ENCODE measurements at places on chromosomes 5 and 9.

DNA sequence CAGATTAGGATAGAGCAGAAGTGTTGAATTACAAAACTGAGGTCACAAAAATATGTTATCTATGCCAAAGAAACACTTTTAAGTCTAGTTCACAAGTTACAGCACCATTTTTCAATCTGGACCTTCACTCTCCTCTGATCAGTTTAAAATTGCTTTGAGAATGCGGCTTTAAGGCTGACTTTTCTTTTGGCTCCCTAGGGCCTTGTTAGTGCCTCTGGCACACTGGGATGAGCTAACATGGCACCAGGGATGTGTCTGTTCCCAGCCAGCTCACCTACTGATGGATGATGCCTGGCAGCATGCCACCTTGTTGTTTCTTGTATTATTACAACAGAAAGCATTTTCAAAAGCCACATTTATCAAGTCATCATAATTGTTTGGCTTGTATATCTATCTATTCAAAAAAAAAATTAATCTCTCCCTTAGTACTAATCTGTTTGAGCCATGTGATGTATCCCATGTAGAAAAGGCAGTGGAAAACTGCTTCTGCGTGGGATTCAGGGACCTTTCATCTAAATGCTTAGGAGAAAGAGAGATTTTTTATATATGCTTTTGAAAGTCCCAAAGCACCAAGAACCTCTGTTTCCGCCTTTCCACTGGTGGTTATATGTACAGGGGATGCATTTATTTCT is 46.6 kb downstream of the ADAMTSL1 start:
- DNase-seq = peak; percentile 34

GRCh38 chr9:77508396-77508795 is 139.7 kb downstream of the GNA14 start:
- no peak for DNase-seq

DNA sequence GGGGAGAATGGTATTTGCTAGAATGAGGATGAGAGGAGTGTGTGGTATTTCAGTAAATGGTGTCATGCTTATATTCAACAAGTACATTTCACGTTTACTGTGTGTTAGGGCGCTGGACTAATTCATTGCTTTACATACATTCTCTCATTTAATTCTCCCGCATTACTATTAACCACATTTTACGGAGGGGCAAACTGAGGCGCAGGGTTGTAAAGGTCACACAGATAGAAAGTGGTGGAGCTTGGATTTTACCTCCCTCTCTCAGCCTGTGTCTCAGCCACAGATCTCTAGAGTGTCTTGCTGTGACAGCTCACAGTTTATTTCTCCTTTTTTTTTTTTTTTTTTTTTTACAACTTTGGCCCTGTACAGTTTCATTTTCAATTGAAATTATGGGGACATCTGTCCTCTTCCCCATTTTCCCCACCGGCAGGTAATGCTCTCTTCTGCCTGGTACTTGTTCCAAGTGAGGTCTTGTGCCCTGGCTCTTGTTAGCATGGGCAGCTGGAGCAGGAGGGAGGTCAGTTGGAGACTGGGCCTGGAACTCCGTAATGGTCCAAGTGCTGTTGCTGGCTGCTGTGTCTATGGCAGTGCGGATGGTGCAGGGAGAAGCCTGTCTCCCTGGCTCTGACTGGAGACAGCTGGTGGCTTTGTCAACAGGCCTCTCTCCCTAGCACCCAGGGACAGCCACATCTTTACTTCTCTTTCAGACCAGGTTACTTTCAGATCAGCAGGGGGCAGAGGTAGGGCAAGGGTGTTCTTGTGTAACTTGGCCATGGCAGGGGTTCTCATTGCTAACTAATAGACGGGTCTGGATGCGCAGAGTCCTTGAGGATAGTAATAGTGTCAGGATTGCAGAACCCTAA is 20.5 kb upstream of the NDST1 start:
- no peak for DNase-seq

DNA sequence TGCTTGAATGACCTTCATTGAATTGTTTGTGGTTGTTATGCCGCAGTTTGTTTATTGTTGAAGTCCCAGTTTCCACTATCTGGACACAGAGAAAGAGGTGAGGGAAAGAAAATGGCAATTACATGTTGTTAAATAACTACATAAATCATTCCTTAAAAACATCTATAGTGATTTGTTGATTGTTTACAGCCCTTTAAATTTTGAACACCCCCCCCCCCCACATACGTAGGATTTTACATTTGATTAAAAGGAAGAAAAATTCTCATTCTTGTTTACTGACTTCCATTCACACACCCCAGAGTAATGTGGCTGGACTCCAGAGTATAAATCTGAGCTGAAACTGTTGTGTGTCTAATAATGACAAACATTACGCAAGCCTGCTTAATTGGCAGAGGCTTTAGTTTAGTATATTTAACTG is 87.1 kb upstream of the FAM174A start:
- DNase-seq = no peak

GRCh38 chr9:81804306-81804705 is 115.0 kb upstream of the TLE1 start:
- no peak for DNase-seq

DNA sequence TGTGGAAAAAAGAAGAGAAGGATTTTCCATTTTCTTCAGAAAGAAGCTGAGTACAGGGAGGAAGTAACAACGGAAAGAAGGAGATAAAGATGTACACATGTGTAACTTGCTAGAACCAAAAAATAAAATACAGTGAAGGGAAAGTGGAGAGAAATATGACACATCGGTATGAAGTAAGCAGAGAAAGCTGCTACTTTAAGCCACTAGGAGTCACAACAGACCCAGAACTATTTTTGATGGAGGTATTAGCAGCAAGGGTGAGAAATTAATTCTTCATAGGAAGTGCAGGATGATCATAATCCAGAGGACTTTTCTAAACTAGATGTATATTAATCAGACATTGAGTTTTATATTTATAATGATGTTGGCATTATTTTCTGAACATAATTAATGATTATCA is 88.5 kb downstream of the FAM174A start:
- DNase-seq = no peak

GRCh38 chr5:65986050-65986451 is 59.7 kb downstream of the ERBIN start:
- no peak for DNase-seq

- no peak for DNase-seq
Observed at GRCh38 chr5:54088081-54088480, 222.3 kb downstream of the ARL15 start.

DNA sequence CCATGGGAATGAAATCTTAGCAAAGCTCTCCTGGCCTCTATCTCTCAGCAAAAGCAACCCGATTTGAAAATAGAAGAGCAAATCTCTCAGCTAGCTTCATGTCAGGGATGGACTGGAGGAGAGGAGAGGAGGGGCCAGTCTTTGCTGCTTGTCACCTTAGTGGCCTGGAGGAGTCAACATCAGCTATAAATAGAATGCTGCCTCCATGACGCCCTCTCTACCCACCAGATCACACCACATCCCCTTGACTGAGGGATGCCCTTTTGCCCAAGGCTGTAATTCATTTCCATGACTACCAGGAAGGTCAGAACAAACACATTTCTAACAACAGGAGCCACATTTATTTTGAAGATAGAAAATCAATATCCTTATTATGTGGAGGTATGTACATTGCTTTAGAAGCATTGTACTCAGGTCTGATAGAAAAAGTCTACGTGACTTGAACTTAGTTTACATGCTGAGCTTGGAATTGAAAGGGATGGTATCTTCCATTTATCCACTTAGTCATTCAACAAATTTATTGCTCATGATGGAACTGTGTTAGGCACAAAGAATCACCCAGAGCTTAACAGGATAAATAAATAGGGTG is 92.4 kb upstream of the LIFR start:
- DNase-seq = no peak

DNA sequence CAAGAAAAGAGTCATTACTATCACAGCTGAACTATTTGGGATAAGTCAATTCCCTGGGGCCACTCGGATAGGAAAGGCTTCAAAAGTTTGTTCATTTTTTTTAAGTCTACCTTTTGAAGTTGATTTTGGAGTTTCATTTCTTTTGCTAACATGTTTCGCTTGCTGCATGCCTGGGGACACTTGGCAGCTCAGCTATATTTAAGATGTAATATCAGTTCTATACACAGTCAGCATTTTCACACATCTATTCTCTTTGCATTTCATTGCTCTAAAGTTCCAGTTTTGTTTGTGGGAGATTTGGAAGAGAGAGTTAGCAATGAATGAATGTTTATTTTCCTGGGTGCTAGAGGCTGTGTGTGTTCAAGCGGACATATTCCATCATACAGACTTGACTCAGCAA is 445.2 kb upstream of the GRAMD2B start:
- DNase-seq = no peak
